ENCODE measurements at places on chromosomes 5 and 9.

DNA sequence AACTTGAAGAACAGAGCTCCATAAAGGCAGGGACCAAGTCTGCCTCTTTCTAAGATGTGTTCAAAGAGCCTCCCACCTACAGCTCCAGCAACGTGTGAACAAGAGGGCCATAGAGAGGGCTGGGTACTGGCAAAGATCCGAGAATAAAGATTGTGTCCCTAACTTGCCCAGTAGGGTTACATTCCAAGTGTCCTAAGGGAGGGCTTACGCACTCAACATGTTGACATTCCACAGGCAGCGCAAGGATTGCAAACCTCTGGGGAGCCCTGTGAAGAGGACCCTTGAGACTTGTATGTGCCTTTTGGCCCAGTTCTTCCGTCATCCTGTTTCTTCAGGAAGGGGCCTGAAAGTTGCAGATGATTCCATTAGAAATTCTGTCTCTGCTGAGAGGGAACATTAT, 48.2 kb upstream of the ENTREP1 start:
- no peak for DNase-seq

DNA sequence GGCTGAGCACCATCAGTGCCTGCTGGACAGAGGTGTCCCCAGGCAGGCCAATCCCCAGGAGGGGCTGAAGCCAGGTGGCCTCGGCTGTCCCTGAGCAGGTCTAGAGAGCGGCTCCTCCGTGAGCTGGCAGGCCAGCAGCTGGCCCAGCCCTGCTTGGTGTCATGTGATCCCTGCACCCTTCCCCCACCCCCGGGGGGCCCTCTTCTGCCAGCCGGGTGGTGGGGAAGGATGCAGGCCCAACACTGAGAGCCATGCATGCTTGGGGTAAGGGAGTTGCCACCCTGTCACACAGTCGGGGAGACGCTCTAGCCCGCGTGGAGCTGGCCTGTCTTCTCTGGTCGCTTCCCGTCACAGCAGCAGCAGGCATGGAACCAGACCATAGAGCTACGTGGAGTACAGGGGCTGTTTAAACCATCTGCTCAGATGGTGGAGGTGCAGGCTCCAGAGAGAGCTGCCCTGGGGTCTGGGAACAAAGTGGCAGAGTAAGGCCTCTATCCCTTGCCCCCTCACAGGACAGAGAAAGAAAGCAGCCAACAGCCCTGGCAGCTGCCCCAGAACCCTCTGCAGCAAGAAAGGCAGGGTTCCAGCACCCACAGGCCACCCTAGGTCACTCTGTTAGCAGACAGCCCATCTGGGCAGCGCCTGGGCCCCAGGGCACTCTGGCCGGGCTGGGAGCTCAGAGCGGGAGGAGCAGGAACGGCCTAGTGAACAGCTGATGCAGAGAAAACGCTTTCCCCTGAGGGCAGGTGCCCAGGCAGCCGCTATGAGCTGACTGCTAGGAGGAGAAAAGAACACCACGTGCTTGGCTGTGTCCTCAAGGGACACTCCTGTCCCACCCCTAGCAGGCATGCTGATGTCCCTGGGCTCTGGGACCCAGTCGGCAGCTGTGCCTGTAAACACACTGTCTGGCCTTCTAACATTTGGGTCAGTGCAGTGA, 6.8 kb downstream of the RALGDS start:
- no peak for DNase-seq

- DNase-seq = no peak
Observed at GRCh38 chr5:146341854-146342253, 3.2 kb downstream of the POU4F3 start.

- DNase-seq = no peak
Observed at GRCh38 chr9:114278881-114279570, 43.9 kb upstream of the ORM1 start.

- no peak for DNase-seq
Observed at GRCh38 chr5:60887746-60888145, 43.7 kb upstream of the ELOVL7 start.

GRCh38 chr9:27602954-27603353, 29.7 kb upstream of the C9orf72 start:
- DNase-seq = no peak

DNA sequence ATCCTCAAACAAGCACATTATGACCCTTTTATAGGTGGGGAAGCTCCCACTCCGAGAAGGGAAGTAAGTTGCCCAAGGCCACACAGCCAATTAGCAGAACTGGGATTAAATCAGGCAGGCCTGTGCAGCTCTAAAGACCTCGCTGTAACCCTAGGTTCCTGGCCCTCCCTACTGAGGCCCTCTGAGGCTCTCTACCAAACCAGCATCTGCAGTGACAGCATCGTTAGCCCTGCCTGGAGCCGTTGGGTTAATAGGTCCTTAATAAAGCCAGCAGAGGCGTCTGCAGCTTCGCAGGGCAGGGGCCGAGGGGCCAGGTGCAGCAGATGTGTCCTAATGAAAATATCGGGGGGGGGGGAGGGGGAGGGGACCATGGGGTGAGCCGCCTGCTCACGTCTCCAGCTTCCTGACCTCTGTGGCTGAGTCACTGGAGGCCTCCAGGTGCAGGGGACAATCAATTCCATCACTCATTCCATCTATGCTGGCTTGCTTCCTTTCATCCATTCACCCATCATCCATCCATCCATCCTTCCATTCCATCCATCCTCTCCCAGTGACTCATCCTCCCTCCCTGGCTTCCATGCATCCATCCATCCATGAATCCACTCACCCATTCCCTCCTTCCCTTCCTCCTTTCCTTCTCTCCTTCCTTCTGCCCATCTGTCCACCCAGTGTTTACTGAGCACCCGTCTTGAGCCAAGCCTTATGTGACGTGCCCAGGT, 203.9 kb downstream of the C9orf50 start:
- DNase-seq = no peak

- peak; percentile 11 for DNase-seq
Observed at GRCh38 chr9:126108240-126108639, 218.4 kb upstream of the MVB12B start.

DNA sequence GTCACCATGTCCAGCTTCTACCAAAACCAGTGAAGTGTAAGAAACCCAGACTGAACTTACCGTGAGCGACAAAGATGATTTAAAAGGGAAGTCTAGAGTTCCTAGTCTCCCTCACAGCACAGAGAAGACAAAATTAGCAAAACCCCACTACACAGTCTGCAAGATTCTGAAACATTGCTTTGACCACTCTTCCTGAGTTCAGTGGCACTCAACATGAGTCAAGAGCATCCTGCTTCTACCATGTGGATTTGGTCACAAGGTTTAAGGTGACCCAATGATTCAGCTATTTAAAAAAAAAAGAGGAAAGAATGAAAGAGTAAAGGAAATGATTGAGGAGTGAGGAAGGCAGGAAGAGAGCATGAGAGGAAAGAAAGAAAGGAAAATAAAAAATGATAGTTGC, 19.8 kb downstream of the IL7R start:
- no peak for DNase-seq

DNA sequence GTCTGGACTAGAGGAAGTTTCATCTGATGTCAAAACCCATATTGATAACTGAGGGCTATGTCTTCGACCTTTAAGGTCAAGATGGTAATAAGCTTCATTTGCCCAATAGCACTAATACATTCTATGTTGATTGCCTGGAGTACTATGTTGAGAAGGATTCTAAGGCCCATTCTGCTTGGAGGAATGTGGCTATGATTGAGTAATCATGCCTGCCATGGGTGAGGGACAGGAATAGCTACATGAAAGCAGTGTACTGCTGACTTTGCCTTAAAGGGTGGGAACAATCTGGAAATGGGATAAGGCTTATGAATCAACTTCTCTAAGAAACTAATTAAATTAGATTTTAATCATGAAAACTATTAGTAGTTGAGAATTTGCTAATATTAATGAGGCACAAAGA, 13.6 kb downstream of the NNT start:
- no peak for DNase-seq

DNA sequence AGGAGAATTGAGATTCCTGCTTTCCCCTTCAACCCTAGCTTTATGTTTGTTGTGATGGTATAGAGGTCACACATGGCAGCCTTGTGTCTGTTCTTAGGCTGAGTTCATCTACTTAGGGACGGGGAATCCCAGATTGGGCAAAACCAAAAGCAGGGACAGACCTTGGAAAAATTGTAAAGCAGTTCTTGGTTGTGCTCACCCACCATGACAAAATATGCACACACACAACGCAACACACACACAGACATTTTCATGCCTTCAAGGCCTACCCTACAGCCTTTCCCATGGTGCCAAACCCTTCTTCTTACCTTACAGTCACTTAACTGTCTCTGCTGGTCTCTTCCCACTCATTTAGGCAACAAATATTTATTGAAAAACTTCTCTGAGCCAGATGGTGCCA, 14.8 kb downstream of the PCDHGC5 start:
- no peak for DNase-seq

- DNase-seq = no peak
Observed at GRCh38 chr5:96927008-96927407, 8.9 kb upstream of the LNPEP start.

- DNase-seq = no peak
Observed at GRCh38 chr9:76893395-76893932, 12.4 kb downstream of the PRUNE2 start.

- DNase-seq = no peak
Observed at GRCh38 chr5:178143901-178144300, 9.8 kb downstream of the NHP2 start.

GRCh38 chr9:90001747-90002146, 396.9 kb downstream of the GADD45G start:
- no peak for DNase-seq

- no peak for DNase-seq
Observed at GRCh38 chr9:38318759-38319495, 73.6 kb upstream of the ALDH1B1 start.

- no peak for DNase-seq
Observed at GRCh38 chr9:128629852-128630545, 26.6 kb downstream of the DYNC2I2 start.

DNA sequence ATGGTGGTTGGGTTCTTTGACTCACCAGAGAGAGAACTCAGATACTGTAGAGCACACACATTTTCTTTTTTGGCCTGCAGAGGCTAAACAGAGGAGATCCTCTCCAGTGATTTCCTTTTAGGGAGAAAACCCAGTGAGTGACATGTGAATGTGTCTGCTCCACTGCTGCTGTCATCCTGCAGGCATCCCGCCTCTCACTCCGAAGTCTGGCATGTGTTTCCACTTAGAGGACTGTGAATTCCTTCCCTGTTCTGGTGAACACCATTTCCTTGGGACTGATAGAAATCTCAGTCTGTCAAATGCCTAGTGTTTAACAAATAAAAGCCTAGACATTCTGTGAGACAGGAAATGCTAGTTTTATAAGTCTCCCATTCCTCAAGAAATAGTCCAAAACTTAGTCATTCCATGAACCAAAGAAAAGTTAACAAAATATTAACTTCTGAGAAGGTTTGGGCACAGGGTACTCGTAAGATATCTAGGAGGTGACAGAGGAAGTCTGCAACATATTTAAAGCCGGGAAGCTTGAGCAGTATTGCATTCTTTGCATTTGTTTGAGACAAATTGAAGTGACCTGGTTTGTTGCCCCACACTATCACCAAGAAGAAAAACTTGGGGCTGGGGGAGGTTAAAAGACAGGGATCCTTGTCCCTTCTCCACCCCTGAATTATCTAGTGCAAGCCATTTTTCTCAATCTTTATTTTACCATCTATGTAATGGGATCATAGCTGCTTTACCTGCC, 74.9 kb upstream of the NIPAL4 start:
- DNase-seq = no peak

DNA sequence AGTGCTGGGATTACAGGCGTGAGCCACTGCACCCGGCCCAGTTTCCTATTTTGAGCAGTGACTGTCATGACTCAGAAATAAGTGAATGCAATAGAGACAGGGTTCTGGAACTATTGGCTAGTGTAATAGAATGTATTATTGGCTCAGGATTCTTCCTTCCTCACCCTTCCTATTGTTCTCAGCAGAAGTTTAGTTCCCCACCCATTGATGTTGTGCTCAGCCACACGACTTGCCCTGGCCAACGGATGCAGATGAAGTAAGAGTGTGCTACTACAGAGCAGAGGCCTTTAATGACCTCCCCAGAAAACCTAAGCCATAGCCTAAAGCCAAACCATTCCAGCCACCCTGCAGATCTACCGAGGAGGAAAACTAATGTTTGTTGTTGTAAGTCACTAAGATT, 287.9 kb downstream of the AGTPBP1 start:
- DNase-seq = no peak

DNA sequence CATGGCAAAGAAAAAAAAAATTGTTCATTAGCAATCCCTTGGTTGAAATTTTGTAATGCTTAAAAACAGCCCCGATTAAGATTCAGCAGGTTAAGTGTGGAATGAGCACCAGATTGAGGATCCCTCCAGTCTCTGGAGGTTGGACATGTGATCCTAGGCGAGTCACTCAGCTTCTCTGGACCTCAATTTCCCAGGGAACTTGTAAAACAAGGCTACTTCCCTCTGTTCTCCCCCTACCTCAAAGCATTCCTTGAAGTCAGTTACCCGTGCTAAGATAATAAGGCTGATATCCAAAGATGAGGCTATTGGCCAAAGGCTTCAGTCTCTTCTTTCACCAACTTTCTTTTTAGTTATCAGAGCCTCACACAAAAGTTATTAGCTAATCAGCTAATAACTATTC, 2.9 kb downstream of the KLHL3 start:
- no peak for DNase-seq

GRCh38 chr5:104708027-104708426, 1145.4 kb upstream of the NUDT12 start:
- no peak for DNase-seq

DNA sequence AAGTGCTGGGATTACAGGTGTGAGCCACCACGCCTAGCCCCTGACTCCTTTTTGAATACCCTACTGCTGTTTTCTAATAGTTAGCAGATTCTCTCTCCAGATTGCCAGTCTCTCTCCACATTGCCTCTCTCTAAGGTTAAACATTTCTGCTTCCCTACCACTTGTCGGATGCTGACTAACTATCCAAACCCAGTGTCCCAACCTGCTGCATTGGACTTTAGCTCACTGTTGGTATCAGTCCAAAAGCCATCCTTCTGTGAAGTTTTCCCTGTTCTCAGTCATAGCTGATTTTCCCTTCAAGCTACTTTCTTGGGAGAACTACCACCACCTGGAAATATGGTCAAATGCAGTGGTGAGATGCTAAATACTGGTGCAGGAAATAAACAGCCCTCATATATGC, 48.7 kb downstream of the TLR4 start:
- DNase-seq = no peak

DNA sequence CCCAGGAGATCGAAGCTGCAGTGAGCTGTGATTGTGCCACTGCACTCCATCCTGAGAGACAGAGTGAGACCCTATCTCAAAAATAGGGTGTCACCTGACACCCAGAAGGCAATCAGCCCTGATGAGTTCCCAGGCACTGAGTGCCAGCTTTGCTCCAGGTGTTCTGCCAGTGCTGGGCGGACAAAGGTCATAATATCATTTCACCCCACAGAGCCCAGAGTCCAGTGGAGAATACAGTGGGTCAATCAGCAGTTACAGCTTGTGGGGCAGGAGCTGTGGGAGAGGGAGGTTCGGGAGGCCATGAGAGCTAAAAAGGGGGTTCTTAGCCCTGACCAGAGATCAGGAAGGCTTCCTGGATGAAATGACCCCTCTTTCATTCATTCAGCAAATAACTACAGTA, 24.4 kb upstream of the SH3RF2 start:
- DNase-seq = no peak

- no peak for DNase-seq
Observed at GRCh38 chr9:10534850-10535249, 78.0 kb downstream of the PTPRD start.

- no peak for DNase-seq
Observed at GRCh38 chr5:57368010-57368409, 114.6 kb downstream of the ACTBL2 start.
